BJ (cell line): ENCODE measurements at places on chromosomes 2 and 18.

GRCh38 chr2:1026141-1026540, 75.5 kb downstream of the SNTG2 start:
- DNase-seq = no peak

DNA sequence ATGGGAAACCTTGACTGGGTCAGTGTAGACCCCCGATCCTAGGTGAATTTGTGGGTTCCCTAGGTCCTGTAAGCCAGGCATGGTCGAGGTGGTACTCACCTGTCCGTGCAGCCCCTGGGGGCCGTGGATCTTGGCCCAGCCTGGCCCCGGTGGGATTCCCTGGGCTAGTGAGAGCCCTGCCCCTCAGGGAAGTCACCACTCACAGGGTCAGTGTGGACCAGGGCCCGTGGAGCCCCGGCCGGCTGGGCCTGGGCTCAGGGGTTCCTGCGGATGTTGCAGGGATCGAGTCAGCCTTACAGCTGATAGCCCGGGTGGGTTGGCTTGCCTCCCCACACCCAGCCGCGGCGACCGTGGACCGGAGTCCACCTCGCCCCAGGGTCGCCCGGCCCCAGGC, 528 bp downstream of the ATG9A start:
- no peak for DNase-seq

GRCh38 chr2:84942964-84943421, 28.0 kb upstream of the KCMF1 start:
- DNase-seq = no peak

GRCh38 chr2:113734185-113734584, 22.3 kb downstream of the SLC35F5 start:
- no peak for DNase-seq

GRCh38 chr18:47793609-47794008, 136.8 kb downstream of the SMAD2 start:
- DNase-seq = no peak

DNA sequence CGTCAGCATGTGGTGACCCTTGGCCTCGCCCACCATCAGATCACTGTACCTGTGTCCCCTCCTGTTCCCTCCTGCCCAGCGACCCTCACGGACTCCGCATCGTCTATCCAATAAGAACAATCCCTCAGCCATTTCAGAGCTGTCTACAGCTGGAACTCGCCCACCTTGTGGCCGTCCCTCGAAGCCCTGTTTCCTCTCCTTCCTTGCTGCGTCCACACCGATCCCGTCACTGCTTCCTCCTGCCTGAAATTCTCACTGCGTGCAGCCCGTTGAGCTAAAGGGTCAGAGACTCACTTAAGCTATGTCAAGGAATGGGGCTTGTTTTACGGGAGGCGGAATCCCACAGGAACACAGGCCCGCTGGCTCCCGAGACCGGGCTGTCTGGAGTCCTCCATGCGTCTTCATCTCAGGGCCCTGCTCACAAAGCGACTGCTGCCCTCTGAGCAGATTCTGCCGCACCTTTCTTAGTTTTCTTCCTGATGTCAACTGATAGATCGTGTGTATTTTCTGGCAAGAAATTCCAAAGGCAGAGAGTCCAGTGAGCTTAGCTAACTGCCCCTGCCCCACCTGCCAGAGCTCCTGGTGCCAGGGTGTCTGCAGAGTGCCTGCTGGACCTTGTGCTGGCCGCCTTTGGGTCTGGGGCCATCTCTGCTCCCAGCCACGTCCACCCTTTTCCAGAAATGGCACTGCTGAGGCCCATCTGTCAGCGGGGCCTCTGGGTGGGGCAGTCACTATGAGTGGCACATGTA, 35.3 kb downstream of the KLHL29 start:
- no peak for DNase-seq

- DNase-seq = no peak
Measured at GRCh38 chr2:18074476-18074875, 196.0 kb downstream of the KCNS3 start.

GRCh38 chr2:105387225-105387624, 11.6 kb downstream of the FHL2 start:
- no peak for DNase-seq

- no peak for DNase-seq
Measured at GRCh38 chr2:104504331-104505073, 349.4 kb upstream of the POU3F3 start.

- DNase-seq = no peak
Measured at GRCh38 chr18:59448546-59448945, 89.5 kb upstream of the LMAN1 start.

GRCh38 chr2:3527886-3528785, 8.8 kb upstream of the ADI1 start:
- DNase-seq = no peak

DNA sequence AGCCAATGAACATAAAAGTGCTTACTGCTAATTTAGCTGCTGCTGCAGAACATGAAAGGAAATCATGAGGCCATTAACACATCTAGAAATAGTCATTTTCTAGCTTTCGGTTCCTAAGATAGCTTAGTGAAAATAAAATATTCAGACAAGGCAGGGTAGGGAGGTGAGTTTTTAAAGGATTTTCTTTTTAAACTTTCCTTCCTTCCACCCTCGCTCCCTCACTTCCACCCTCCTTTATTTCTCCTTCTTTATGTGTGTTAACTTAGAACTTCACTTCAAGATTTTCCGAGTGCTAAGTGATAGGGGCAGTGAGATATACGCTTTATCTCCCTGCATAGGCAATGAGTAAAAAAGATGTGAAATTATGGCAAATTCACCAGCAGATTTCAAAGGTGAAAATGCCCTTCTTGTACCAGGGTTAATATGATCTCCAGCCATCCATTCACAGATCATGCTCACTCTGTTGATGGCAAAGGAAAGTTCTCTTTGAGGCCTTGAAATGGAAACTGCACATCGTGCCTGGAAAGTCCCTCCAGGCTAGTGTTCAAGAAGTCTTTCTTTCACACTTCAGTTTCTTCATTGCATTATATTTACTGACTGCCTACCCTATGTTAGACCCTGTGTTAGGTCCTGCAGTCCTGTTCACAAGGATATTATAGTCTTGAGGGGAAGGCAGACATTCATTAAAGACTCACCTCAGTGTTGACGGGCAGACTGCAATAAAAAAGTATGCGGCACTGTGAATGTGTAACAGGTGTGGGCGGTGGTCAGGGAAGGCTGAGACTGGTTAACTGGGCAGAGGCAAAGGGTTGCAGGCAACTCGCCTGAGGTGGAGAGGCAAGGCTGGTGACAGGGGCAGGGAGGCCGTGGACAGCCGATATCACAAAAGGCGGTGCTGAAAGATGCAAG, 200.8 kb downstream of the PLCL1 start:
- no peak for DNase-seq

GRCh38 chr2:120604767-120605166, 130.9 kb upstream of the GLI2 start:
- DNase-seq = no peak

DNA sequence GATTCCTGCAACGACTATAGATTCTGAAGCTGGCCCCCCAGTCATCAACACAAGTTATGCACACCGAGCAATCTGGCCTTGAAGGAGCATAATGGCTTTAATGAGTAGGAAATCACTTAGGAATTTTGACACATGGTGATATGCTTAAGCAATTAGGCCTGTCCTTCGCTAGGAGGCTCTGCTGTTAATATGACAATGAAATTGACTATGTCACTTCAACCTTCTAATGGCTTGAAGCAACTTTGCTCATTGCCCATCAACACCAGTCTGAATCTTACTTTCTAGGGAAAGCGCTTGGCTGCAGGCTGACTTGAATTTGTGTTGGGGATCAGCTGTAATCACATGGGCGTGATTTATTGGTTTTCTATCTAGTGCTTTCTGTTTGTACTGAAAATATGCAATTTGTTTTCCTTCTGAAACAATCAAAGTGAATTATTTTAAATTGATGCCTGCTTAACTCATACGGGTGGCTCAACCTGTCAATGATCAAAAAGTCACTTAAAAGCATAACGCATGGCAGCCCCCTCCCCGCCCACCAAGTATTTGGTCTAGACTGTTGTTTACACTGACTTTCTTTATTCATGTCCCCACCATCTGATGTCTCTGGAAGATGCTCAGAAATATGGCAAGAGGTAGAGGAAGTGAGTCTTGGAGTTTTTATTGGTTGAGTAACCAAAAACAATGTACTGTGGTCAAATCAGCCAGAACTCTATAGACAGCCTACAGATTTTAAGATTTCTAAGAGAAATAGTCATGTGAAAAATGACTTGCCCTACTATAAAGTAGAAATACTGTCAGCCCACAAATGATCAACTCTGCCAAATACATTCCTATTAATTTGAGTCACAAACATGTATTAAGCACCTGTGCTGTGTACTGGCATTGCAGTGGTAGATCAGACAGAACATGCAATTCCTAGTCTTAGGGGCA, 344.9 kb downstream of the RBM43 start:
- DNase-seq = no peak

- no peak for DNase-seq
Measured at GRCh38 chr18:910247-910646, 5.6 kb downstream of the ADCYAP1 start.

- DNase-seq = no peak
Measured at GRCh38 chr2:218008060-218009040, 5.6 kb upstream of the TNS1 start.

- no peak for DNase-seq
Measured at GRCh38 chr2:188076149-188077056, 215.3 kb upstream of the GULP1 start.

GRCh38 chr18:71471963-71472725, 1072.0 kb downstream of the CBLN2 start:
- no peak for DNase-seq

GRCh38 chr2:85813982-85814801, 60.4 kb downstream of the ATOH8 start:
- DNase-seq = no peak

DNA sequence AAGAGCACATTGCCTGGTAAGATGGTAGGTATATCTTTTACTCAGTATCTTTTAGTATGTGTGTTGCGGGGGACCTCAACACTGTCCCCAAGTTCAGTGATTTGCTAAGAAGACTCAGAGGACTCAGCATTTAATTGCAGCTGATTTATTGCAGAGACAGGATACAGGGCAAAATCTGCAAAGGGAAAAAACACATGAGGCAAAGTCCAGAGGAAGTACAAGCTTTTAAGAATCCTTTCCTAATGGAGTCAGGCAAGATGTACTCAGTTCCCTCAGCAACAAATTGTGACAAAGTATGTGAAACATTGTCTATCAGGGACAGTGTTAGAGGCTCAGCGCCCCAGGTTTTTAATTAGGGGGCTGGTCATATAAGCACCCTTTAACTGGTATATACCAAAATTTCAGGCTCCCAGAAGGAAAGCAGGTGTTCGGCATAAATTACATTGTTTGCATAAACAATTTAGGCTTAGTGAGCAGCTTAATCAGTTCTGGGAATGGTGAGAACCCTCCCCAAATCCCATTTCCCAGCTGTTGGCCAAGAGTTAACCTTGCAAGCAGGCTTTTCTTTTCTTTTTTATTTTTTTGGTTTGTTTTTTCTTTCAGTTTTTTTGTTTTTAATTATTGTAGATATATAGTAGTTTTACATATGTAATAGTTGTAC, 41.7 kb downstream of the RAB3GAP1 start:
- no peak for DNase-seq

DNA sequence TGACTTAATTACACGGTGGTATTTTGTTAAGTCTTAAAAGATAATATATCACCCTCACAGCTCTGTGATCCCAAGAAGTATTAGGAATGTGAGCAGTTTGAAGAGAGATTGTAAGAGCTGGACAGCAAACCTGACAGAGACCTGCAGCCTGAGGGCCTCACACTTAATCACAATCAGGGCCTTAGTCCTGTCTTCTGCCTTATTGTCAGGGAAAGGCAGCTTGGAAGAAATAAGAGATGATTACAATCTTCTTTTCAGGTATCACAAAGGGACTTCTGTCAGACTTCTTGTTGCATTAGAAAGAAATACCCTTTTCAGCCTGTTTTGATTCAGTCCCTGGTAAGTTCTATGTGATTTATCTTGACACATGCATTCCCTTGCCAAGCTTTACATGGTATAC, 1433.8 kb upstream of the SLC39A10 start:
- no peak for DNase-seq

DNA sequence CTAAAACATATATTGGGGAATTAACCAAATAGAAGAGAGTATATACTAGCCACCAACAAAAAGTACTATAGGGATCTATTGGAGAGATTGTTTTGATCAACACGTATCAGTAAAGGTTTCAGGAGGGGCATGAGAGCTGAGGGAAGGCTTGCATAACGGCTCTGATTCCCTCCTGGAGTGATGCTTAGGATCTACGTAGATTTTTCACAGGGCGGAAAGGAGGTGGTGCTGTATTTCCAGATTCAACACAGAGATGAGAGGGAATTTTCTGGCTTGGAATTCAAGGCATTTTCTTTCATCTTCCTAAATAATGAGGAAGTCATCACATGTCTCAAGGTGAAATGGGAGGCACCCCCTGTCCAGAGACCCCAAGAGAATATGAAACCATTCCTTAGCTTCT, 443.8 kb downstream of the CMPK2 start:
- no peak for DNase-seq
